Mammary epithelial cell (primary cell): ENCODE measurements at places on chromosomes 6 and 20.

GRCh38 chr6:73503027-73503772 lies 17.6 kb downstream of the EEF1A1 start:
- DNase-seq = no peak

DNA sequence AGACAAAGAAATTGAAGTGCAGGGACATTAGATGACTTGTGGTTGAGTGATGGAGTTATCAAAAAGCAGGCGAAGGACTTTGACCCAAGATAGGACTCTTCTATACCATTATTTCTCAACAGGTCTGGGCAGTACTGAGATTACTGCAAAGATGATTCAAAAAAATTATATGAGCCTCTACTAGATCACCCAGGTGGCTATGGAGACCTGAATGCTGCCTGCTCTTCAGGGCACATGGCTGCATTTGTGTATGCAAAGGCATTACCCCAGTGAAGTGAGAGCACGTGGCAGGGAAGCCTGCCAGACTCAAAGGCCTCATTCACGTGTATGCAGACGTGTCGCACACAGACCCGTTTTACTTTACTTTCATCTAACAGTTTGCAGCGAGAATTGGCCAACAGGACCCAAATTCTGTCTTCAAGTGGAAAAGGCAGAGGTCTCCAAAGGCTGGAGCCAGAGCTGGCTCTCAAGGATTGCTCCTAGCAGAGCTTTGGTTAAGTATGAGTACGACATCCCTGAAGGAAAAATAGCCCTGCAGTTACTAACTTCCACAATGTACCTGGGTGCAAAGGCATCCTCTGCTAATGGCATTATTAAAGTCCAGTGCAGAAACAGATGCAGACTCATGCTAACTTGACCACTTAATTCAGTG lies 113.8 kb upstream of the ARMC2 start:
- DNase-seq = no peak

DNA sequence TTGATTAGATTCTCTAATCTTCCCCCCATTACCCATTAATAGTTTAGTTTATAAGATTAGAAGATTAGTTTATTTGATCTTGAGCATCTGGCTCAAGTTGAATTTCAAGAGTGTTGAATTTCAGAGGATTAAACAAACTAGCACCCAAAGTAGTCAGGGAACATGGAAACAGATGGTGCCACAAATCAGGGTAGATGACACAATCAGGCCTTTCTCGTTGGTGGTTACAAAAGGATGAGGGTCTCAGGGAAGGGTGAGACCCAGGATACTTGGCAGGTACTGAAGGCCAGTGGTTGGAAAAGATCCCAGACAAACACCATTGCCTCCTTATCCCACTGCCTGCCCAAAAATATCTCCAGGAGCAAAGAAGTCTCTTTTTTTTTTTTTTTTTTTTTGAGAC lies 29.5 kb upstream of the ADGRF1 start:
- DNase-seq = no peak

DNA sequence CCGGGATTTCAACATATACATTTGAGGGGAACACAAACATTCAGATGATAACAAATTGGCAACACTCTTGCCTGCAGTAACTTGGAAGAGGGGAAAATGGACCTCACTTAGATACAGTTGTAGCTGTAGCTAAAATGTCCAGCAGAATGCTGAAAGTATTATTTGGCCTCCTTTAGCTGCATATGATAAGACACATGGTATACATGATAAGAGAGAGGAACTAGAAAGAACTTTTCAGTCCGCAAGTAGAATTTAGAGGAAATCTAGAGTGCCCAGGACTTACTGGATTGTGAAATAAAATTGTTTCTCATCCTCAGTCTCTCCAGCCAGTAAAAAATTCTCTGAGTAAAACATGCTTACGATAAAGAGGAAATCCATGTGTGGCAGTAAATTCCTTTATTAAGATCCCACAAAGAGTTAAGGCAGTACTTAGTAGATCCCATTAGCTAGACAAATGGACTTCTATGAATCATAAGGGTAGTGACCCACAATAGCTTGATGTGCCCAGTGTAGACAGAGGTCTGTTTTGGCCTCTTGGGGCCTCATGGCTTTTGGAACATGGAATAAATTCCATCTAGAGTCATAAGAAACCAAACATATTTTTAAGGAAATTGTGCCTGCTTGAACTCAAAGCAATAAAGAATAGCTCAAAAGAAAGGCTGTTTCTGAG lies 87.9 kb upstream of the RBM24 start:
- DNase-seq = no peak
